ENCODE measurements at places on chromosomes 6 and 20.

DNA sequence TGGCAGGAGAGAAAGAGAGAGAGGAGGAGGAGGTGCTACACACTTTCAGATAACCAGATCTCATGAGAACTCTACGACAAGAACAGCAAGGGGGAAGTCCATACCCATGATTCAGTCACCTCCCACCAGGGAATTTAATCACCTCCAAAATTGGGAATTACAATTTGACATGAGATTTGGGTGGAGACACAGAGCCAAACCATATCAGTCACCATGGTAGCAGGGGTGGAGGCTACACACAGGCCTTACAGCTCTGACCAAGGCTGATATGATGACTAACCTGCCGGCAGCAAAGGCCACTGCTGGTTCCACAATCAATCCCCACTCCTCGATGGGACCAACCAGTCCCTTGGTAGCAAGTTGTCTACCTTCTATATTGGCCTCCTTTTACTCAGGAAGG lies 13.6 kb upstream of the RBM24 start:
- no peak for DNase-seq

DNA sequence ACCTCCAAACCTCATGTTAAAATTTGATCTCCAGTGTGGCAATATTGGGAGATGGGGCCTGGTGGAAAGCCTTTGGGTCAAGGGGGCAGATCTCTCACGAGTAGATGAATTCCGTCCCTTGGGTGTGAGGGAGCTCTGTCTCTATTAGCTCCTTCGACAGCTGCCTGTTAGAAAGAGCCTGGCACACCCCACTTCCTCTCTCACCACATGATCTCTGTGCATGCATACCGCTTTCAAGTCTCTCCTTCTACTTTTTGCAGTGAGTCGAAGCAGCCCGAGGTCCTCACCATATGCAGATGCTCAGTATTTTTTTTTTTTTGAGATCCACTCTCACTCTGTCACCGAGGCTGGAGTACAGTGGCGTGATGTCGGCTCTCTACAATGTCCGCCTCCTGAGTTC lies 176.9 kb downstream of the SYNDIG1 start:
- DNase-seq, result no peak

GRCh38 chr6:101429270-101429669 lies 35.8 kb downstream of the GRIK2 start:
- DNase-seq, result no peak

GRCh38 chr6:37081042-37081607 lies 75.7 kb downstream of the FGD2 start:
- DNase-seq, result no peak

Measured in stimulated activated CD4-positive, alpha-beta T cell treated with anti-CD3 and anti-CD28 coated beads, Interleukin-4, amount 100 ng/mL, for 1 hour (primary cell).